ENCODE measurements at places on chromosomes 6 and 20.

GRCh38 chr6:132969196-132969595 is 154.8 kb downstream of the RPS12 start:
- no peak for DNase-seq

DNA sequence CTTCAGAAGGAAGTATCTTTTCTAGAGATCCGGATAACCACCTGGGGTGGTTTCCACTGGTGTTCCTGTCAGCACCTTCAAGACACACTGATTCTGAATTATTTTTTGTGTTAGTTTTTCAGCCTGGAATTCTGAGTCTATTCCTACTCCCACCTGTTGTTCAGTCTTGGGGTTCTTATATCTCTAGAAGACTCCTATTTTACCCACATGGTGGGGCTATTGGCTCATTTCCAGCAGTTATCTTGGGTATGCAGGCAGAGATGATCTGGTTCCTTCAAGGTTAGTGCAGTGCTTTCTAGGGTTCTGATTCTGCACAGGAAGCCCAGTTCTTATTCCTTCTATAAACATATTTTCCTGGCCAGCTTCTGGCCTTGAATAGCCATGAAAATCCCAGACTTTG is 175.6 kb upstream of the PDE7B start:
- DNase-seq, result no peak

GRCh38 chr6:56915832-56916231 is 39.1 kb upstream of the BEND6 start:
- DNase-seq, result no peak

- DNase-seq, result no peak
These were observed 24.3 kb downstream of the SCAF8 start for GRCh38 chr6:154757352-154758050.

GRCh38 chr6:84304881-84305280 is 77.4 kb upstream of the CEP162 start:
- DNase-seq, result no peak

DNA sequence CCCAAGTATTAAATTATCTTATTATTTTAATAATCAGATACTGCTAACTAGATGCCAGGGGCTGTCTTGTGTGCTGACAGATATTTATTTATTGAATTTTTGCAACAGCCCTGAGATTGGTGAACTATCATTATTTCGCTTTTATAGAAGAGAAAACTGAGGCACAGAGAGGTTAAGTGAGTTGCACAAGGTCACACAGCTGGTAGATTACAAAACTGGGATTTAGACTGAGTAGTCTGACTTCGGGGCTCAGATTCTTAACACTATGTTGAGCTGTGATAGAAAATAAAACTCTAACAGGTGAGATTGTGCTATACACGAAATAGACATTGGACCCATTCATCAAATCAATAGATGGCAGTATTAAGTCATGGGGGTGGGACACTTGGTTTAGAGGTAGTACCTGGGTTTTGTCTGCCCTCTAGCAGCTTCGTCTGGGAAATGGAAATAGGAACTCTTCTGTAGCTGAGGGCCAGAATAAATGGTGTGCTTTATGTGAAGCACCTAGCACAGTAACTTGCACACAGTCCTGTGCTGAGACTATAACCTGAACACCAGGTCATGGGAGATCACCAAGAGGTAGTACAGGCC is 113.4 kb downstream of the B3GAT2 start:
- DNase-seq, result no peak

DNA sequence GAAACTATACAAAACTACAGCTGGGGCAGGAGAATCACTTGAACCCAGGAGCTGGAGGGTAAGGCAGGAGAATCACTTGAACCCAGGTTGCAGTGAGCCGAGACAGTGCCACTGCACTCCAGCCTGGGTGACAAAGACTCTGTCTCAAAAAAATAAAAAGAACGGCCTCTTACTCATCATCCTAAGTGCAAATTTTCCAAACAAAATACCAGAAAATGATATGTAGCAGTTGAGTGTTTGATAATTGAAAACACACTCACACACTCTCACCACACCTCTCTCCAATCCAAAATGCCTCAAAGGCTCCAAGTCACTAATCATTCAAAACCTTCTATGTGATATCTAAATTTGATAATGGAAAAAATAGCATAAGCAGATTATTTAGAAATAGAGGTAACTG is 198.6 kb upstream of the SHLD1 start:
- no peak for DNase-seq

GRCh38 chr6:150877928-150878327 is 12.4 kb downstream of the MTHFD1L start:
- DNase-seq, result no peak

DNA sequence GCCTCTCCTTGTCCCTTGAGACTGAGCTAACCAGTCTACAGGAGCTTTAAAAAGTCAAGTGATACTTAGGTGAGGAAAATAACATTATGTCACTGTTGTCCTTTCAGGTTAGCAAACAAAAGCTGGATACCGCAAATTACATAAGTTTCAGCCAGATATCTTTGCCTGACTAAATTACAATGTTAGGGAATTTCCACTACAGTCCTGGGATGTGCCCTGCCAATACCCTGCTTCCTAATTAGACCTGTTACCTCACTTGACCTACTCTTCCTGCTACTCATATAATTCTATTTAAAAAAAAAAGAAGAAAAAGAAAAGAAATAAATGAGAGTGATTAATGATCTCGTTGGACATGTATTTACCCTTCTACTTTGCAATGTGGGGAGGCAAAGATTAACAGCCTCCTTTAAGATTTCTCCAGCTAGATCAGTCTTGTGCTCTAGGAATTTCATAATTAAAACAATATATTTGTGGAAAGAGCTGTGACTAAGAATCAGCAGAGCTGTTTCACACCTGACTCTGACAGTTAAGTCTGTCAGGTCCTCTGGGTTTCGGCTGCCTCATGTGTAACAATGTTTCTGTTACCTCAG is 318.9 kb downstream of the HDGFL1 start:
- DNase-seq, result no peak

- DNase-seq, result no peak
These were observed 240.9 kb downstream of the PHACTR1 start for GRCh38 chr6:12957321-12958051.

DNA sequence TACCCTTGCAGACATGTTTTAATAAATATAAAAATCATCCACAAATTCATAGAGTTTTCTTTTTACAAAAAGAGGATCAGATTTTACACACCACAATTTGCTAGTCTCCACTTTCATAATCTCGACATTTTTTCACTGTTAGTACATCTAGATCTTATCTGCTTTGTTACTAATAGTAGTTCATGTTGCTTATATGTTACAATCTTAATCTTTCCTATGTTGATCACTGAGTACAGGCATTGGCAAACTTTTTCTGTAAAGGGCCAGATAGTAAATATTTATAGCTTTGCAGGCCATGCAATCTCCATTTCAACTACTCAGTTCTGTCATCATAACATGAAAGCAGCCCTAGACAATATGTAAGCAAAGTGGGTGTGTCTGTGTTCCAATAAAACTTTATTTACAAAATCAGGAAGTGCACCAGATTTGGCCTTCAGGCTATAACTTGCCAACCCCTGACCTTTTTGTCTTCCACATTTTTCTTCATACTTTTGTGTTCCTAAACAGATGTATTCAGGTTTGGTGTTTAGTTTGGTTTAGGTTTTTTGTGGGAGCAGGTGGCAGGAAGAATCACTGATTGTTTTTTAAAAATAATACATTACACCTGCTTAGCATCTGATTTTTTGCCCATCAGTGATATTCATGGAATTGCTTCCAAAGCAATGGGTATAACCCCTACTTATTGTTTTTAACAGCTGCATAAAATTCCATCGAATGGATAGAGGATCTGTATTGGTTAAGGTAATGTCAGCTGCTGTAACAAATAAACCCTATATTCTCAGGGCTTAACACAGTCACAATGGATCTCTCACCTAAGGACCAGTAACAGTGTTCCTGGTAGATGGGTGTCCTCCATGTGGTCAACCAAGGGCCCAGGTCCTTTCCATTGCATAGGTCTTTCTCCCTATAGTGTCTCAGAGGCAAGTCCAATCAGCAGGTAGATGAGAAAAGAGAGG is 61.2 kb downstream of the EYA2 start:
- DNase-seq, result no peak

DNA sequence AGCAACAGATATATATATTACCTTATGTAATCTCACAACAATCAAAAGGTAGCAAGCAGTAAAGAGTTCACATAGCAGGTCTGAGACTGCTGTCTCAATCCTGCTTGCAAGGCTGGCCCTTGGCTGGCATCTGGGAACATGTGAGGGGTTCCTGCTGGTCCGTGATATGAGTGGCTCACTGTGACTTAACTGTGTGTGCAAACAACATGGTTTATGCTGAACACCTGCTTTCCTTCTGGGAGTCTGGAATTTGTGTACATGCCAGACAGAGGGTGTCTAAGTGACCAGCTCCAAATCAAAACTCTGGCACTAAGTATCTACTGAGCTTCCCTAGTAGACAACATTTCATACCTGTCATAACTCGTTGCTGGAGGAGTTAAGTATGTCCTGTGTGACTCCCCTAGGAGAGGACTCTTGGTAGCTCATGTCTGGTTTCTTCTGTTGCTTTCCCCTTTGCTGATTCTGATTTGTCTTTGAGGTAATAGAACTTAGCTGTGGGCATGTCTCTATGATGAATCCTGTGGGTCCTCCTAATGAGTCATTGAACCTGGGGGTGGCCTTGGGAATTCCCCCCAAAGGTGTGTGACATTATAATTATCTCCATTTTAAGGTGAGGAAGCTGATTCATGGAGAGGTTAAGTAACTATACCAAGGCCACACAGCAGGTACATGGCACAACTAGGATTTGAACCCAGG is 131.6 kb upstream of the NEDD9 start:
- DNase-seq, result peak; percentile 53

GRCh38 chr6:98747960-98748359 is 86.4 kb upstream of the POU3F2 start:
- DNase-seq, result no peak

DNA sequence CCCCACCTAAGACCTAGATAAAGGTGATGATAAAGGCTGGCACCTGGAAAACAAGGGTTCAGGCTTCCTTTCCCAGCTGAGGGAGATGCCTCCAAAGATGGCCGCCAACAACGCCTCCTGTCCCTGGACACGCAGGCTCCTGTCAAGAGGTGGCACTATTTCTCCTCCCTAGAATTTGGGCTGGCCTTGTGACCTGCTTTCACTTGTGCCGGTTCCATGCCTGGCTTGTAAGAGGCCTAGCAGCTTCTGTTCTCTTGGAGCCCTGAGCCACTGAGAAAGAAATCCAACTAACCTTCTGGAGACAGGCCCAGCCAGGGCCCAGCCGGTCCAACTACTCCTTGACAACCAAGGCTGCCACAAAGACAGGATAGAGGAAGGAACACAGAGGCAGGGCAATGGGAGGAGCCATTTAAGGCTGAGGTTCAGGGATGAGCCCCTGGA is 60.2 kb upstream of the RALY start:
- DNase-seq, result peak; percentile 35

- DNase-seq, result no peak
These were observed 20.3 kb downstream of the SLC16A10 start for GRCh38 chr6:111107589-111107988.

- DNase-seq, result no peak
These were observed 27.5 kb downstream of the TOX2 start for GRCh38 chr20:43942201-43942590.

DNA sequence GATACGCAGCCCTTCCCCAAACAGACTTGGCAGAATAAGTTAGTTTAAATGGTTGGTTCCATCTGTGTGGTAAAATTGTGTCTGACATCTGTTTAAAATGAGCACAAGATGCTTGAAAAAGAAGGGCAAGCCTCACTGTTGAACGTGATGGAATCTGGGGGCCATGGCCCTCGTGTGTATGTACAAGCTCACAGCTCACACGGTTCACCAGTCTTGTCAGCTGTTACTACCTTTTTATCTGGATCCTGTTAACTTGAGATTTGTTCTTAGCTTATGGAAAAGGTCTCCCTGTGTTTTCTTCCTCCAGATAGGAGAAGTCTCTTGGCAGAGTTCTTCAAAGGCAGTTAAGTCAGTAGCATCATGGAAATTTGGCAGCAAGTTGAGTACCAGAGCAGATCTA is 270.6 kb downstream of the KHDC1L start:
- no peak for DNase-seq
